ENCODE measurements at places on chromosomes 7 and 10. TPM values are rescaled to one million over a fixed set of nuclear protein-coding genes. Genes with fewer than 3 reads are reported as not detected.
A peak's percentile ranks its signal among the peaks of the same experiment; 100 is the strongest.

DNA sequence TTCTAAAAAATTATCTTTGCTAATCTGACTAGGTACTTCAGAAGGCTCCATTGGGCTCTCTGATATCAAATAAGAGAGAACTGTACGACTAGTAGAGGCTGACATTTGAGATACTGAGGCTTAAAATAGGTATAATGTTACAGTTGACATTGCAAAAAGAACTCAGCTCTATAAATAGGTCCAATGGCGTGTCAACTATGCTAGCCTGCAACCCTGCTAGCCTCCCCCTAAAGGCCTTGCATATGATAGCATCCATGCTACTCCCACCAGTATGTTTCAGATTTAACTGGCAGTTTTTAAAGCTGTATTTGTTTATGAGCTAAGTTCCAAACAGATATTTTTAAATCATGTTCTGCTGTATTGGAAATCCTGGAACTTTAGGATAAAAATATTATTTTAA is at the start of gene PPP1R3A:
Gene PPP1R3A, minus strand, starts transcription at position 64 of the 400 bp plus-strand sequence. Its CDS starts 13 bp downstream, at position 51.
- H3K27me3 ChIP-seq: no peaks in the 10 kb centered on the region
- no peaks in the 10 kb centered on the region for H3K4me1 ChIP-seq
- H3K4me3 ChIP-seq: peak within 1 kb of the TSS; percentile 28
- H3K27ac ChIP-seq: peak within 1 kb of the TSS; percentile 84
- no peaks in the 10 kb centered on the region for H3K36me3 ChIP-seq
- DNase-seq: peak; percentile 29

DNA sequence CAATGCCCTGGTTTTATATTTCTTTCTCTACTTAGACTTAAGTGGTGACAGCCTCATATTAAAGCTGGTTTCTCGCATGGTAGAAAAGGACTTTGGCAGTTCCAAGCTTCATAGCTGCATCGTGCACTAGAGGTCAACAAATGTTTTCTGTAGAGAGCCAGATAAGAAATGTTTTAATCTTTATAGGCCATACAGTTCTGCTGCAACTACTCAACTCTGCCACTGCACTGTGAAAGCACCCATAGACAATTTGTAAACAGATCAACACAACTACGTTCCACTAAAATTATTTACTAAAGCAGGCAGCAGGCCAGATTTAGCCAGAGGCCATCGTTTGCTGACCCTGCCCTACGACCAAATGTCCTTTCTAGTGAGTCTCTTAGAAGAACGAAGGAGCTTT is 36.7 kb downstream of the CSGALNACT2 start:
- no peak overlapping the region for H3K27ac ChIP-seq
- H3K4me3 ChIP-seq: no peak overlapping the region
- no peaks in the 10 kb centered on the region for H3K27me3 ChIP-seq

DNA sequence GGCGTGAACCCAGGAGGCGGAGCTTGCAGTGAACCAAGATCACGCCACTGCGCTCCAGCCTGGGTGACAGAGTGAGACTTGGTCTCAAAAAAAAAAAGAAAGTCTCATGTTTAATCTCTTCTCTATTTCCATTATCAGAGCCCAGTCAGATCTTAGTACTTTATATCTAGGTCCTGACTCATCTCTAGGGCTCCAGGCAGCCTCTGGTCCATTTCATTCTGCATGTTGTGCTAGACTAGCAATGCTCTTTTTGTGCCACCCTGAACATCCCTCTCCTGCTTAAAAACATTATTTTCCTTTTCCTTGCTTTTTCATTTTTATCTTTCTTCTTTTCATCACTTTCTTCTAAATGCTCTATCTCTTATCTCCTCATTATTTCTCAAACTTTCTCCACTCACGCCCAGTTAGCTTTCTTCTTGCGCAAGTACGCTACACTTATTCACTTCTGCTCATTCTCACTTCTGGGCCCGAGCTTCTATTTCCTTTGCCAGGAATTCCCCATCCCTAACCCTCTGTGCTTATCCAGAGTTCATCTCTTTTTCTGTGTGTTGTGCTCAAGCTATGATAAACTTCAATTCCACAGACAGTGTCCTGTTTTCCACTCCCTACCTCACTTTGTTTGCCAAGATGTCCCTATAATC is 63.9 kb downstream of the BTAF1 start:
- H3K27me3 ChIP-seq: no peaks in the 10 kb centered on the region
- no peak overlapping the region for H3K27ac ChIP-seq
- DNase-seq: no peak
- H3K4me3 ChIP-seq: no peak overlapping the region
- peaks cover 66% of the 10 kb centered on the region for H3K36me3 ChIP-seq

ENTPD1 gene
- total RNA-seq: 9.7 TPM

PKD2L1 gene
- not detected for total RNA-seq

- H3K4me3 ChIP-seq: no peak overlapping the region
- H3K4me1 ChIP-seq: peaks cover 4% of the 10 kb centered on the region
- H3K27ac ChIP-seq: no peak overlapping the region
These were observed 17.6 kb downstream of the C10orf62 start for GRCh38 chr10:97607095-97607636.

GRCh38 chr7:141522657-141523342 is 28.4 kb upstream of the AGK start:
- H3K4me1 ChIP-seq: no peaks in the 10 kb centered on the region
- DNase-seq: no peak
- no peaks in the 10 kb centered on the region for H3K36me3 ChIP-seq
- H3K27me3 ChIP-seq: no peaks in the 10 kb centered on the region

GRCh38 chr7:149414745-149415390 is 46.0 kb downstream of the ZNF777 start:
- peaks cover 25% of the 10 kb centered on the region for H3K27me3 ChIP-seq
- no peak overlapping the region for H3K27ac ChIP-seq
- peak overlapping the region; percentile 46 for H3K4me3 ChIP-seq
- peak; percentile 69 for DNase-seq

DNA sequence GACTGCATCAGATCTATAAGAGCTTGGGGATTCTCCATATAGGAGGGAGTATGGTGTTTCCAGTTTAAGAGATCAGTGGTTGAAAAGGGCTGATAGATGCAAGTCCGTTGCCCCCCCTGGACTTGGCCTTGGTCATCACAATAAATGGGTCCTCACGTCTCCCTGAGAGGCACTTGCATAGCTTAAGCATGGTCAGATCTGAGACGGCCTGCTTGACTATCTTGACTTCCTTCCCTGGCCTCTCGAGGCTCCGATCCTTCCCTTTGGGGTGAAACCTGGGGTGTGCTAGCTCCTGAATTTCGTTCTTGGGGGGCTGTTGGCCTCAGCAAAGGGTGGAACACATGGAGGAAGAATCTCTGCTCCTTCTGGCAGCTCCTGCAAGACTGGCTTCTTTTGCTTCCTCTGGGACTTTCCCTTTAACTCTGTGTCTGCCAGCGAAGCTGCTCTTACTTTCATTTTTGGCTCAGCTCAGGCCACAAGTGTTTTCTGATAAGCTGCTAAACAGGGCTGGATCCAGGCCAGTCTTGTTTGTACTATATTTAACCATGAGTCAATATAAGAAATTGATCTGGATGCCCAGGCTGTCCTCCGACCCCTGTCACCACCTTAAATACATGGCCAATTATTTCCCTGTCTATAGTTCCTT is 11.2 kb upstream of the ZNF485 start:
- H3K27me3 ChIP-seq: no peaks in the 10 kb centered on the region
- no peak for DNase-seq
- H3K36me3 ChIP-seq: no peaks in the 10 kb centered on the region
- H3K27ac ChIP-seq: no peak overlapping the region
- no peak overlapping the region for H3K4me3 ChIP-seq

TMEM178B gene
- total RNA-seq: 23.8 TPM

GRCh38 chr10:101563497-101564040 is 24.5 kb downstream of the POLL start:
- DNase-seq: no peak
- peaks cover 3% of the 10 kb centered on the region for H3K4me1 ChIP-seq
- H3K36me3 ChIP-seq: no peaks in the 10 kb centered on the region
- H3K27me3 ChIP-seq: no peaks in the 10 kb centered on the region
- H3K4me3 ChIP-seq: no peak overlapping the region
- no peak overlapping the region for H3K27ac ChIP-seq

ATRNL1 gene
- 22.2 TPM for total RNA-seq
